AG04449 (cell line): ENCODE measurements at places on chromosomes 5 and 9.

DNA sequence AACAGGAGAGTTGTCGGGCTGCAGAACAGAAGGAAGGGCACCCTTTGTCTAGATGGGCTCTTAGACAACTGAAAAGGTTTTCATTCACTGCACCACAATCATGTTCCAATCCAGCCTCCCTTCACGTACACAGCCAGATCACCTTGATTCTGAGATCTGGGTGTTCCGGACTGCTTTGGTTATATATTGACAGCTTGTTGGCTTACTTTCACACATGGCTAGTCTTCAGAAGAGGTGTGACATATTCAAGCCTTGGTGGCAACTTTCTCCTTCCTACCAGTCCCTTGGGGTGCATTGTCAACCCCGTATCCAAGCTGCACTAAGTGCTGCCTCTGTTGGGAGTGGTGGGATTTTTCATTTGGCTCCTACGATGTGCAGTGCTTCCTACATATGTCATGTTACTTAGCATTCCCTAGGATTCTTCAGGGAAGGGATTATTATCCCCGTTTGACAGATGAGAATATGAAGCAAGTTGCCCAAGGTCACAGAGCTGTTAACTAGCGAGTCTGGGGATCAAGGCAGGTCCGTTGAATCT, 100.6 kb downstream of the LIFR start:
- DNase-seq = no peak

- DNase-seq = no peak
Measured at GRCh38 chr9:33239921-33240320, at the start of gene SPINK4. TSS of gene SPINK4 (plus strand) at chr9:33240167. CDS start at chr9:33240209, 42 bp downstream.

DNA sequence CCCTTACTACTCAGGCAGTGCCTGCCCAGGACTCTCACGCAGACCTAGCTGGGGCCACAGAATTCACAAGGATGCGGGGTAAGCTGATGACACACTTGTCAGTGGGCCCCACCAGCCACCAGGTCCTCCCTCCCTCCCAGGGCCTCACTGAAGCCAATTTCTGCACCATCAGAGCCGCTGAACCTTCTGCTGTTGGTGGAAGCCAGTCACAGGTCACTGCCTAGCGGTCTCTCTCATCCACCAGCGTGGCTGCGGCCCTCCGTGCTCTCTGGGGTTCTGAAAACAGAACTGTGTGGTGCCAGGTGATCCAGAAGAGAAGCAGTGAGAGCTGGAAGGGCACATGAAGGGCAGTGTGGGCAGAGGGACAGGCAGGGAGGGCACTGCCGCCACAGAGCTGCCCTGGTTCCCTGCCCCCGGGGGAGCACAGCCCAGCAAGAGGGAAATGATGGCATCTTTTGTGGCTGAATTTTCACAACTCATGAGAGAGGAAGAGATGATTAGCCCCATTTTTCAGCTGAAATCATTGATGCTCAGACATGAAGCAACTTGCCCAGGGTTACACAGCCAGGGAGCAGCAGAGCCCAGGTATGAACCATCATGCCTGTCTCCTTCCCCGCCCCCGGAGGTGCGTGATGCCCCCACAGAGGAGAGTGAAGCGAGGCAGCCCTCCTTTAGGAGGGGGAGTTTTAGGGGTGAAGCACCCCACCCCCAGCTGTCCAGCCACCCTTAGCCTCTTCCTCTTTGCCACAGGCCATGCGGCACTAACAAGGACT, 41.4 kb upstream of the CPLX2 start:
- DNase-seq = no peak

- no peak for DNase-seq
Measured at GRCh38 chr9:92634712-92635605, 35.0 kb downstream of the IPPK start.

GRCh38 chr5:142201471-142201887, 92.9 kb downstream of the NDFIP1 start:
- DNase-seq = peak; percentile 57

DNA sequence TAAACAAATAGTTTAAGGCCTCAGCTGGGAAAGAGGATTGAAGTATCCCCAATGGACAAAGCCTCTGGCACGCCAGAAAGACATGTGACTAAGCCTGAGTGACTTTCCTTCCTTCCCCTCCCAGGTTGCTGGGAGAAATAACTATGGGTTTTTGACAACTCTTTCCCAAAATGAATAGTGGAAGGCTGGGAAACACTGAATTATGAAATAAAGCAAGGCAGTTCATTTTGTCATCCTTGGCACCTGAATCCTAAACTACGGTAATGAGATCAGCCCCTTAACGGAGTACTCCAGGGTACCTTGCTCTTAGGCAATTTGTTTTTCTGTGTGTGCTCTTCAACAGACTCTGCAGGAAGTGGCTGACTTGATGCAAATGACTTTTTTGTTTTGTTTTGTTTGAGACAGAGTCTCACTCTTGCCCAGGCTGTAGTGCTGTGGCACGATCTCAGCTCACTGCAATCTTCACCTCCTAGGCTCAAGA, 75.2 kb downstream of the LMNB1 start:
- no peak for DNase-seq

DNA sequence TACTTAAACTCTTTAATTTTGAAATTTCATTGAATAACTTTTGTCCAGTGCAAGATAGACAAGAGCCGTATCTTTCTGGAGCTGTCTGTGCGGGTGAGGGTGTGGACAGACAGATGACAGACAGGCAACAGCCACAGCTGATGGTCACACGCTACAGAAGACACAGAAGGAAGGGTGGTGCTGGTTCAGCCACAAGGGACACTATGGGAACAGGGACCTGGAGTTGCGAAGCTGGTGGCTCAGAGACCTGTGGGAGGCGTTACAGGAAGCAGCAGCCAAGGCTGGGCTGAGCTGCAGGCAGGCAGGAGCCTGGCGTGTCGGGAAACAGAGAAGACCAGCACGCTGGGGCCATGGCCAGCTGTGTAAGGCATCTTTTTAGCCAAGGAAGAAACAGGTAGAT, 104.4 kb downstream of the WNK2 start:
- DNase-seq = no peak

DNA sequence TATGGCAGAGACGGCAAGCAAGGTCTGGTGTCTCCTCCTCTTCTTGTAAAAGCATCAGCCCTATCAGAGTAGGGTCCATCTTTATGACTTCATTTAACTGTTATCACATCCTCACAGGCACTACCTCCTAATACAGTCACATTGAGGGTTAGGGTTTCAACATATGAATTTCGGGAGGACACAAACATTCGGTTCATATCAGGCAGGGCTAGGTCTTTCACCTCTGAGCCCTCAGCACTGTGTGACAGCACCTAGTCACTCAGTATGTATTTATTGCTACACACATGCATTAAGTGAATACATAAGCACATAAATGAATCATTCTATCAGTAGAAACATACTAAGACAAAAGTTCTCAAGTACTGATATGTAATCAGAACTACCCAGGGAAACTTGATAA, 9.4 kb upstream of the BTF3 start:
- DNase-seq = no peak

DNA sequence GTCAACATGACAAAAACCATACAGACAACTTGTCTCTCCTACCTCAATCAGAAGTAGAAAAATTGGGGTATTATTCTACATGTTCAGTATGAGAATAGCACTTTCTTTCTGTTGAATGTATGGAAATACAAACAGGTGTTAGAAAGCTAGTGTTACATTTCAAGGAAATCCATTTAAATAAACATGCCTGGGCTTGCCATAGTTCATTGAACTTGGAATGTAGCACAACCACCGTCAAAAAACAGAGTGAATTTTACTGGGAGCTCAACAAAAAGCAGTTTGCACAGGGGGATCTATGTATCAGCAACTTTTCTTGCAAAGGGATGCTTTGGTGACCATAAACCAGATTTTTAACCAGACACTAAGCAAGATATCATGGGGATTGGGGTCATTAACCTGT, 307.9 kb upstream of the SMARCA2 start:
- no peak for DNase-seq

- DNase-seq = no peak
Measured at GRCh38 chr5:8473827-8474568, 605.0 kb downstream of the MTRR start.

DNA sequence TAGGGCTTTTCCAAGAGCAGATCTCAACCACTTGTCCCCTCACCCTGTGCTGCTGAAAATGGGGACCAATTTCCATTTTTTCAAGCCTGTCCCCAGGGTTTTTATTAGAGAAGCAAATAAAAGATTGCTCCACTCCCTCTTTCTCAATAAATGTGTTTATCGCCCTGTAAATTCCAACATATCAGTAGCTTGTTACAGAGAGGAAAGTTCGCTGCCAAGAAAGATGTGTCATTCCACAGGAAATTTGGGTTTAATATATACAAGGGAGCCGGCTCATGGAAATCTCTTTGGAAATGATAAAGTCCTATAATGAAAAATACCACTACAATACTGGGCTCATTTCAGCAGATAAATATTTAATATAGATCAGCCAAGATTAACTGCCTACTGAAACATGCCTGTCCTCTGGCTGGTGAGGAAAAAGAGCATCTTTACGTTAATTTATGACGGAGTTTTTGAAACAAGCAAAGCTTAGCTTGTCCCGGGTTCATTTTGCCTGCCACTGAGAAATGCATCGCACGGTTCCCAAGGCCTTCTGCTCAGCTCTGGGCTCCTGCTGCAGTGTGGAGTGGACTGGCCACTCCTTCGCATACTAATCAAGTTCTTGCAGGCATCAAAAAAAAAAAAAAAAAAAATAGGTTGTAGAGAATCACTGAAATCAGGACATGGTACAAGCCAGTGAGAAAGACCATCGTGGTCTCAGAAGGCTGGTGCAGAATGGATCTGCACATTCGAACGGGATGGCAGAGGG, 84.5 kb downstream of the BRINP1 start:
- DNase-seq = no peak

GRCh38 chr9:130268521-130269211, 3.1 kb downstream of the HMCN2 start:
- no peak for DNase-seq
